ENCODE measurements at places on chromosomes 2 and 18. TPM values are rescaled to one million over a fixed set of nuclear protein-coding genes. Genes with fewer than 3 reads are reported as not detected.

The SP5 gene
- polyA plus RNA-seq, result 7.2 TPM

The DAPL1 gene
- polyA plus RNA-seq, result not detected

The EIF2B4 gene
- polyA plus RNA-seq, result 32.7 TPM

The OBSL1 gene
- 138 TPM for polyA plus RNA-seq

The CCDC178 gene
- 0.19 TPM for polyA plus RNA-seq

The GALNT1 gene
- polyA plus RNA-seq, result 86.0 TPM

The MYL1 gene
- polyA plus RNA-seq, result 8,500 TPM

The CYP26B1 gene
- 15.8 TPM for polyA plus RNA-seq

The PSMD1 gene
- 79.0 TPM for polyA plus RNA-seq

The DSG2 gene
- polyA plus RNA-seq, result 4.9 TPM

The ARHGEF4 gene
- polyA plus RNA-seq, result 11.3 TPM

The REEP1 gene
- polyA plus RNA-seq, result 76.7 TPM

The SERPINB8 gene
- 1.4 TPM for polyA plus RNA-seq

The PRKCE gene
- polyA plus RNA-seq, result 5.1 TPM

The RUFY4 gene
- polyA plus RNA-seq, result 0.16 TPM

The POTEI gene
- 0.04 TPM for polyA plus RNA-seq

The GKN1 gene
- not detected for polyA plus RNA-seq

The BUB1 gene
- 7.1 TPM for polyA plus RNA-seq

The NAT8 gene
- 0.29 TPM for polyA plus RNA-seq

The TBR1 gene
- not detected for polyA plus RNA-seq

The CCDC148 gene
- polyA plus RNA-seq, result 0.44 TPM

The CCDC121 gene
- polyA plus RNA-seq, result 5.4 TPM
